ENCODE measurements at places on chromosomes 3 and 15.

DNA sequence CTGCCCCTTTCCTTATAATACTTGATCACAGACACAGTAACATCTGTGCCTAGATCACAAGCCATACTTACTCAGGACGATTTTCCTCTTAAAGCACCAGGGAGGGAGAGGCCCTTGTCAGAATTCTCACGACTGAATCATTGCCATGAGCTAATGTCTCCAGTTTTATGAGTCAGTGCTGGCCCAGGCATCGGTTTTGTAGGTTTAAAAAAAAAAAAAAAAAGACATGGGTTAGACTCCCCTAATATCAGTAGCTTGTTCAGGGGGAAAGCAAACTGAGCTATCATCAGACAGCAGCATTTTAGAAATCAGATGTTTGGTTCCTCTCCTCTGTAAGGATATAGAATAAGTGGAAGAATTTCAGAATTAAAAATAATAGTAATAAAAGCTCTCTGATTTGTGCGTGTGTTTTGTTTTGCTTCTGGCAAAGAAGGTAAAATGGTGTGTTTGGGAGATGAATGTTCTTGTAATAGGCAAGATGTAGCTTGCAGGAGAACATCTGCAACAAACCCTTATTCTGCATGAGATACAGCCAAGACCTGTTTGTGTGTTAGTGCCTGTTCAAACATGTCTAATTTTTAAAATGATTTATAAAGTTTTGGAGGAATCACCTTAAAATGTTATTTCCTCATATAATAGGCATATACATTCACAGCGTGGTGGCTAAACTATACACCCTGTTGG is 193.6 kb downstream of the TP63 start:
- peak; percentile 79 for DNase-seq

GRCh38 chr15:98731712-98732450 is 83.5 kb downstream of the IGF1R start:
- no peak for DNase-seq

DNA sequence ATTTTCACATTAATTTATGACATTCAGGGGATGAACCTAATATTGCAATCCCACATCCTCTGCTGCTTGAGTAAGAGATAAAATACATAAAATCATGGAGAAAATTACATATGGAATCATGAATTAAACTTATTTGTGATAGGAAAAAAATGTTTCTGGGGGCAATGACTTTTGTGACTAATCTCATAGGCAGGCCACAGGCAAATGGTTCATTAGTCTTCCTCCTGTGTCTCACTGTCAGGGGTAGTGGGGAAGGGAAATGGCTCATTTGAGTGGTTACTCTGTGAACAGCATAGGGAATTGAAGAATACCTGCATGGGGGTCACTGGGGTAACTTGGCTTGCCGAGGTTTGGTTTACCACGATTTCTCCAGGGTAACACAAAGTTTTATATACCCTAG is 72.0 kb downstream of the TFG start:
- DNase-seq: peak; percentile 74

DNA sequence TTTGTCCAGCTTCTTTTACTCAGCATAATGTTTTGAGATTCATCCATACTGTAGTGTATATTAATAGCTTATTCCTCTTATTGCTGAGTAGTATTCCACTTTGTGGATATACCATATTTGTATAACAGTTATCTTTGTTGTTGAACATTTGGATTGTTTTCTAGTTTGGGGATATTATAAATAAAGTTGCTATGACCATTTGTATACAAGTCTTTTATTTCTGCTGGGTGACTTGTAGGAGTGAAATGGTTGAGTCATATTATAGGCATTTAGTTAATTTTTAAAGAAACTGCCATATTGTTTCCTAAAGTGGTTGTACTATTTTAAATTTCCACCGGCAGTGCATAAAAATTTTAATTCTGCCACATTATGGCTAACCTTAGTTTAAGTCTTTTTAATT is 53.4 kb downstream of the RPL39L start:
- DNase-seq: no peak

DNA sequence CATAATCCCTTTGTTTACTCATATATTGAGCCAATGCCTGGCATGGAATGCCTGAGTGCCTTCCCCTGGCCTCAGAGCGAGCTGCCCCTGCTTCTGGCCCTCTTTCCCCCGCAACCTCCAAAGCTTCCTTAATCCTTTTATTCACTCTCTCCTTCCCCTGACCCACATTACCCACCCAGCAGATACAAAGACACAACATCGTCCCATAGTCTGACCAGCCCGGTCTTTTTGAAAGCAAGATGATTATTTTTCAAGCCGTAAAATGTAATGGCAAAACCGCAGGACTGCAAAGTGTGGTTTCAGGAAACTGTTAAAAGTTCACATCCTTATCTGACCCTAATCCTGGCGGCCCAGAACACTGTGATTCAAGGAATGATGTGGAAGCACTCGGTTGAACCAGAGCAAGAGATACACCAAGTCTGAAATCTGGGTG is 78.4 kb upstream of the LRTM1 start:
- DNase-seq: peak; percentile 67

- no peak for DNase-seq
Measured at GRCh38 chr15:101255051-101255395, 3.2 kb upstream of the CHSY1 start.

DNA sequence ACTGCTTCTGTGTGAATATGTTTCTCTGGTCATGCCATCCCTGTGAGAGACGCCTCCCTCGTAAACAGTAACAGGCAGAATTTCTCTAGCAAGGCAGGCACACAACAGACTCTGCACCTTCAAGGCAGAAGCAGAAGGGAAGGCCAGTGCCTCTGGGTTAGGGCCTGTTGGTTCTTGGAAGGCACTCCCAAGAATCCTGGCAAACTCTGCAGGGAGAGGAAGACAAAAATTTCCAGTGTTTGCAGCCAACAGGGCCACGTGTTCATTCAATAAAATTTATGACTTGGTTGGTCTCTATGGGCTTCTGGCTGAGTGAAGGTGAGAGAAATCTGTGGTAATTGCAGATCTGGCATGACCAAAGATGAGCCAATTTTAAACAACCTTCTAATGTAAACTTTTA is 39.3 kb downstream of the NFKBIZ start:
- DNase-seq: no peak

DNA sequence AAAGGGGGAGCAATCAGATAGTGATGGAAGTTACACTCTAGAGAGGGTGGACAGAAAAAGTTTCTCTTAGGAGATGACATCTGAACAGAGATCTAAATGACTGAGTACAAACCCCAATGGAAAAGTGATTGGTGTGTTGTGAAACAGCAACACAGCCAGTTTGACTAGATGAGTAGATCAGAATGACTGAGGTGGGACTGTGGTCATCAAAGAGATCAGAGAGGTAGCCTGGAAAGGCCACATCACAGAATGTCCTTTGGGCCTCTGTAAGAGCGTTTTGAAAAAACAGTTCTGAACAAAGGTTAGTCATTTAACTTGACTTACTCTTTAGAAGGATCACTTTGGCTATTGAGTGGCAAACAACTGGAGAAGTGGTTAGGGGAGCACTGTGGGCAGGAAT is 10.6 kb downstream of the LRRC58 start:
- DNase-seq: no peak

DNA sequence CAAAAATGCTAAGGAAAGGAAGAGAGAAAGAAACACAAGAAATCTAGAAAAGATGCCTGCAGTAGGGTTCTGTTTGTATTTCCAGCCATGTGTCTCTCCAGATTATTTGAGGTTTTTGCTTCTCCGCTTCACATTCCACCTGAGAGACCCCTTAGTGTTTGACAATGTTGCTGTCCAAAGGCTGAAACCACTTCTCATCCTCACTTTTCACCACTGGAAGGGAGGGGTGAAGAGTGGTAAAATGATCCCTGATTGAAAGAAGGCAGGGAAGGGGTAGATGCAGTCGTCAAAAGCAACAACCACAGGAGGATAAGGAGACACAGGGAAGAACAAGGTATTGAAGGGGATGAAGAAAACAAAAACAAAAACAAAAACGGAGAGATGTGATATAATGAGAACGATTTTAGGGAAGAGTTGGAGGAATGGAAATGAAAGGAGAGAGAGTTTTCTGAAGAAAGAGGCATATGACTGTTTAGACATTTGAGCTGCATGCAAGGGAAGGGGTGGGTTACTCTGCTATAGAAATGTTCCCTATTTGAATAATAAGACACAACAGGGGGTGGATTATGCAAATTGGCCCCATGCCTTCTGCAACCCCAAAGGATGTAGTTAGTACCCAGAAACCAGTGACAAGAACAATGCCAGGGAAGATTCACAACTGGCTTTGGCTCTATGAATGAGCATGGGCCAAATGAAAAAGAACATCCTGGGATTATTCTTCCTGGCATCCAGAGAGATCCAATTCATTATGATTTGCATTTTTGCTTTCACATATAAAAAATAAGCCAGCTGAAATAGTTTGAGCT is 235.9 kb downstream of the GAP43 start:
- DNase-seq: no peak

DNA sequence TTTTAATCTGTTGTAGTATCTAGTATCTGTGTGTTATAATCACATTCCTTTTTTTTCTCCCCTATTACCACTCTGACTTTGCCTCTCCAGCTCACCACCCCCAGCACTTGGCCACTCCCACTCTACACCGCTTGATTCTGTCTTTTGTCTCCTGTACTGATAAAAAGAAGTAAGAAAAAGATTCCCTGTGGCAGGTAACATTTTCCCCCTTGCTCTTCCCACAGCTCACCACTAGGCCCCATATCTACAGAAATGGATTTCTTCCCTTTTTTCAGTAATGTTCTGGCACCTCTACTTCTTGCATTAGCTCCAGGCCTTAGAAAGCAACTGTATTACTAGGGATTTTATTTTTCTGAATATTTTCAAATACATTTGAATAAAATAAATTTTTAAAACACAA is 25.6 kb downstream of the KCNH8 start:
- DNase-seq: no peak

DNA sequence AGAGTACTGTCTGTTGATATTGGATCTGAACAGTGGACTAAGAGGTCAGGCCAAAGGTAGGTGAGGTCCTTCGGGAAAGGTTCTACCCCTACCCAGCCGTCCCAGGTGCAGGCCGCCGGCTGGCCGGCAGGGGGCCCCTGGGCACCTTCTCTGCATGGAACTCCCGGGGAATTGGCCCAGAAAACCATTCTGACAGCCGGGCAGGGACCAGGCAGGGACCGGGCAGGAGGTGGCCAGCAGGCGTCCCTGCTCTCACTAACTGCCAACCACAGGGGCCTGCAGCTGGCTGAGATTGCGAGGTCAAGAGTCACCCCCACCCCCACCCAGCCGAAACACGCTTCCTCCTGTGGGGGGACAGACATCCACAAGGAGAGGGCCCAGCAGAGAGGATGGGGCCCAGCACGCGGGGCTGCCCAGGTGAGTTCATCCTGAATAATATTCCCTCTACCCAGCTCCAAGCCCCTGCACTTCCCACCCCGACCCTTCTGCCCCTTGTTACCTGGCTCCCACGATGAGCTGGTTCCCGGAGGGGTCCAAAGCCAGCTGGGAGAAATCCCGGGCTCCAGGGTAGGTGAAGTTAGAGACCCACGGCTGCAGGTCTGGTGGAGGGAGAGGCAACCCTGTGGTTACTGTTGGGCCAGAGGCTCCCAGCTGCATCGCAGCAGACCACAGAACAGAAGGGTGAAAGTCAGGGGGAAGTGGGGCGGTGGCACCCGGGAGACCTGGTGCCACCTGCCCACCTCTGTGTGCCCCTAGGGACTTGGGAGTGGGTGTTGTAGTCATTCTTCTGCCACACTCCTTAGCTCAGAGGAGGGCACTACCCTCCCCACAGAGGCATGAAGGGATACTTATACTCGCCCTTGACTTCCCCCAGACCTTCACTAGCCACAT is 84.4 kb downstream of the SEMA5B start:
- DNase-seq: peak; percentile 67

DNA sequence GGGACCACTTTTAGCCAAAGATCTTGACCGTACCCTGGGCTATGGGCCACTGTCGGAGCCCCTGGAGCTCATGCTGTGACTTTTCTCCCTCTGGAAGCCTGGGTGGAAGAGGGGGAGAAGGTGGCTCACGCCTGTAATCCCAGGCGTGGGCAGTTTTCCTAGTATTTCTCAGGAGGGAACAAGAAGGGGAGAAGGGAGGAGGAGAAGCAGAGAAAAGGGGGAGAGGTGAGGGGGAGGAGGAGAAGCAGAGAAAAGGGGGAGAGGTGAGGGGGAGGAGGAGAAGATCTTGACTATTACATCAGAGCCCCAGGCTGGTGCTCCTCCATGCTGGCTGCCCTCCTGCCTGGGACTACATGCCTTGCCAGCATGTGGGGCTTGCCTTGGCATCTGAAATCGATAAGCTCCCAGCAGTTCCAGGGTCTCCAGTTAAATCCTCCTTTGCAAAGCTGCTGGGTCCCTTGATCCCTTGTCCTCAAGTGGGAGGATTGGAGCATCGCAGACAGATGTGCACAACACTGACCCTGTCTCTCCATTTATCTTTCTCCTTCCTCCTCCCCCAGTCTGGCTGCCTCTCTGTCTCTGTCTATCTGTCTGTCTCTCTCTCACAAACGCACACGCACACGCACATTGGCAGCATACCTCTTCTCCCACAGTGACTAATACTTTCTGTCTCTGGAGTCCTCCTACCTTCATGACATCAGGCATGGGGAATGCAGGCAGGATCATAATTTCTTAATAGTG is 41.6 kb downstream of the MRAS start:
- DNase-seq: peak; percentile 96

Data from EH (cell line).